ENCODE measurements at places on chromosomes 1 and 21.

GRCh38 chr1:191255354-191256054 lies 777.8 kb upstream of the BRINP3 start:
- DNase-seq = no peak

DNA sequence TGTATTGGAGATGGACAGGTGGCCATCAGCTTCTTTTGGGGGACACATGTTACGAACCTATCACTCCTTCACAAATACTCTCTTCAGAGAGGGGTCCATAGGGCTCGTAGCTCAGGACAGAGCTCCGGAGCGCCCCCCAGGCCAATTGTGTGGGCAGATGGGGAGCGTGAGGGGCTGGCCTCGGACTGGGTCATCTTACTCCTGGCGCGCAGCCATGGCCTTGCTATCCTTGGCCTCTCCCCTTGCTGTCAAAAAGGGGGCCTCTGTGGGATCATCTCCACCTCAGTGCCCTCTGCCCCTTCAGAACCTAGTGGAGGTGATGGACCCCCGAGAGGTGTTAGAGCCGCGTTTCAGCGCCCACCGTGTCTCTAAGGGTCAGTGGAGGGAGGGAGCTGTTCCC lies 35.0 kb downstream of the ATP5PO start:
- DNase-seq = no peak

GRCh38 chr1:1847061-1847850 lies 43.6 kb downstream of the GNB1 start:
- no peak for DNase-seq

GRCh38 chr1:56920591-56921001 lies 45.2 kb downstream of the C8B start:
- DNase-seq = no peak

GRCh38 chr1:69421286-69421685 lies 146.4 kb upstream of the LRRC7 start:
- no peak for DNase-seq

GRCh38 chr1:214270097-214270650 lies 10.8 kb upstream of the SMYD2 start:
- no peak for DNase-seq

DNA sequence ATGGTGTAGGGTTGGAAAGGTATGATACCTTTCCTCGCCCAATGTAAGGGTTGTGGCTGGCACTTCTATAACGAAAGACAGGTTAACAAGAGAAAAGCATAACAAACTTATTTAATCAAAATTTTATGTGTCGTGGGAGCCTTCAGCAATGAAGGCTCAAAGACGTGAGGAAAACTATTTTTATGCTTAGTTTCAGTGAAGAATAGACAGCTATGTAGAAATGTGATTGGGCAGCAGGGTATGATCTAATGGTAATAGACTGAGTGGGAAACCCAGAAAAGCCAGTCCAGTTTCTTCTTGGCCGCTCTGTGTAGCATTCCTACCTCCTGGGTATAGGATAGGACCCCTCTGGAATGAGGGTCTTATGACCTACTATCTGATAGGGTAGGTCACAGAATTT lies 464.7 kb downstream of the ADGRL2 start:
- no peak for DNase-seq

DNA sequence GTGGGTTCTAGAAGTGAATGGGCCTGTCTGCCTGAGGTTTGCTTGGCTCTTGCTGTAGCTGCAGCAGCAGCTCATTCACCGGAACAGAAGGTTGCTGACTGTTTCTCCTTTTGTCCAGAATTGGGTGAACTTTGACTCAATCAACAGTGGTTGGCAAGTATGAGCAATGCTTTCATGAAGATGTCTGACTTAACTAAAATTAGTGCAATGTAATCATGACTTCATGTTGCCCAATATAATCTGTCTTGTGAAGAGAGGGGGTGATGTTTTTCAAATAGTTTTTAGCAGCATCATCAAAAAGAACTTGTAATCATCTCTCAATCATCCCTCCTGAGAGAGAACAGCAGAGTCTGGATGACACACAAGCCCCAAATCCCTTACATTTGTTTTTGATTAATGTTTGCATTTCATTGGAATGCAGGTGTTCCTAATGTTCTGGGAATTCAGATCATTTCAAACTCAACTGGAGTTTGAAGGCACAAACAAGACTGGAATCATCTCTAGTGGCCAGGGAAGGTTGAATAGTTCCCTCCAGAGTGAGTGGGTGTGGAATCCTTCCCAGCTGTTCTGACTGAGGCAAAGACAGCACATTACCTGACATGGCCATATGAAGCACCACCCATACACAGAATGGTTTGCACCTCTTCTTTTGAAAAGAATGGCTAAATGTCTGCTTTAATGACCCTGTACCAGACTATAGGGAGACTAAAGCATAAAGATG lies 82.9 kb downstream of the HLX start:
- DNase-seq = no peak

DNA sequence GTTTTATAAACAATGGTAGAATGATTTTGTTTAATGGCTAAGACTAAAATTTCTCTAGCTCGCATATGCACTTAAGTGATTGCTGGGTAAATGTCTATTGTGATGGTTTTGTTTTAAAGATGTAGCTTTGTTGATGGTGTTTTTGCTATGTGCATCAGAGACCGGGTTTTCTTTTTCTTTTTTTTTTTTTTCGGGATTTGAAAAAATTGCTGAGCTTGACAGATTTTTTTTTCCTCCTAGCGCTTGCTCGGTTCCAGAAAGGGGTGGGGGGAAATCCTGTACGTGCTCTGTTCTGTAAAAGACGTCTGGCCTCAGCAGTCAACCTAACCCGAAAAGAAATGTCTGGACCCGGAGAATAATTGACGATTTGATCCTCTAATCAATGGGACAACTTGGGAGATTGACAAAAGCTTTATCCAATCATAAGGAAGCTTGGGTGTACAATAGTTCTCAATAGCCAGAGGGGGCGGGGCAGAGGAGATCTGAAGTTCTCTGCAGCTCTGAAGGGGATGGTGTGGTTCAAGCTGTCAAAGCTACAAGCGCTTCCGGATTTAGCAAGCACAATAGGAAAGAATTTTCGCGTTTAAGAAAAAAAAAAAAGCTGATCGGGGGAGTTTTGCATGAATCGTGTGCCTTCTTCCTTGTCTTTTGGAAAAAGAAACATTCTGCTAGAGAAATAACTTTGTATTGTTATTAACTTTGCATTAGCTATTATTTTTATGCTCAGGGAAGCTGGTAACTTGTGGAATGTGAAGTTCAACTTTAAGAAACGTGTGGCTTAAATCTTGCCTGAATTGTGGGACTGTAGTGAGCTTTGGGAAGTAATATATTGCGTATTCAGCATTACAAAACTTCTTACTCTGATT lies 4.5 kb upstream of the NFIA start:
- DNase-seq = peak; percentile 94

- no peak for DNase-seq
Measured at GRCh38 chr21:27206368-27206982, 239.6 kb upstream of the ADAMTS5 start.

- DNase-seq = no peak
Measured at GRCh38 chr1:3880429-3881192, 19.5 kb downstream of the C1orf174 start.

- no peak for DNase-seq
Measured at GRCh38 chr21:37758982-37759381, 157.3 kb downstream of the KCNJ6 start.

DNA sequence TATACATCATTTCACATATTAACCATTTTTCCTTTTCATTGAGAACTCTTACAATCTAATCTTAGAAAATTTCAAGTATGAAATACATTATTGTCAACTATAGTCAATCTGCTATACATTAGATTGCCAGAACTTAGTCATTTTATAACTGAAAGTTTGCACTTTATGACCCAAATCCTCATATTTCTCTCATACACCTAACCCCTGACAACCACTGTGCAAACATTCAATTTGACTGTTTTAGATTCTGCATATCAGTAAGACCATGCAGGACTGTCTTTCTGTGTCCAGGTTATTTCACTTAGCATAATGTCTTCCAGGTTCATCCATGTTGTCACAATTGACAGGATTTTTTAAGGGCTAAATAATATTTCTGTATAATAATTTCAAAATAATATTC lies 1299.0 kb upstream of the B3GALT2 start:
- no peak for DNase-seq

GRCh38 chr1:172085317-172085716 lies 244.0 kb downstream of the DNM3 start:
- no peak for DNase-seq

GRCh38 chr1:65980237-65980636 lies 187.5 kb downstream of the PDE4B start:
- no peak for DNase-seq

GRCh38 chr1:53981220-53981619 lies 35.1 kb downstream of the LRRC42 start:
- no peak for DNase-seq

- no peak for DNase-seq
Measured at GRCh38 chr1:78229344-78229743, 183.6 kb downstream of the GIPC2 start.

- DNase-seq = no peak
Measured at GRCh38 chr1:199821029-199821779, 206.3 kb upstream of the NR5A2 start.

- no peak for DNase-seq
Measured at GRCh38 chr1:40830419-40830943, 31.7 kb downstream of the CITED4 start.

DNA sequence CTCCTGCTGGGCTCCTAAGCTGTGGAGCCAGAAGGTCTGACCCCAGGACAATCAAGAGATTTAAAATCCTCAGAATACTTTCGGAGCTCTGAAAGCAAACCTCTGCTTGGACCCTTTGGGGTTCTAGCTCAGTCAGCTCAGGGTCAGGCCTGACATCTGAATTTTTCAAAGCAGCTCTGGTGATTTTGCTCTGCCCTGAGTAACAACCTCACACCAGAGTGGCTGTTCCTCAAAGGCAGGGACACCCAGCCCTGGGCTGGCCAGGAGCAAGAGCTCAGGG lies 11.9 kb downstream of the SLC1A7 start:
- DNase-seq = no peak

DNA sequence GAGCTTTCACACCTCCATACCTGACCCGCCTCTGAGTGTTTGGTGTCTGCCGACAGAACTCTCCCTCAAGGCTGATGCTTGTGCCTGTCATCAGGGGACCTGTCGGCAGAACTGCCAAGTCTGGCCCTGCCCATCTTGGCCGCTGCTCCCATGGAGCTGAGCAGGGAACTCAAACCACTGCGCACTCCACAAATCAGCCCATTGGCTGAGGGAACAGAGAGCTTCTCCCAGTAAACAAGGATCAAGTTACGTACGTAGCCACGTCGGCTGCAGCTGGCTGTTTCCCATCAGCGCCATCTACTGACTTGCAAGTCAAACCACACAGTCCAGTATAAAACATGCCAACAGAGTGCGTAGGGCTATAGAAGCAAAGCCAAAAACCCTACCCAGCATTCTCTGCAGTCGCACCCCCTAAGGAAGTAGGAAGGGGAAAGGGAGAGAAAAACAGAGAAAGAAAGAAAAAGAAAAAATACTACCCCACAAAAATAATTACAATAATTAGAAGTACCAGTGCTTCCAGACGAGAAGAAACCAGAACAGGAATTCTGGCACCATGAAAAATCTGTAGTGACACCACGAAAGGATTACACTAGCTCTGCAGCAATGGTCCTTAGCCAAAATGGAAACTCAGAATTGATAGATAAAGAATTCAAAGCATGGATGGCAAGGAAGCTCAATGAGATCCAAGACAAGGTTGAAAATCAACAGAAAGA lies 13.1 kb downstream of the KRTAP13-1 start:
- no peak for DNase-seq

DNA sequence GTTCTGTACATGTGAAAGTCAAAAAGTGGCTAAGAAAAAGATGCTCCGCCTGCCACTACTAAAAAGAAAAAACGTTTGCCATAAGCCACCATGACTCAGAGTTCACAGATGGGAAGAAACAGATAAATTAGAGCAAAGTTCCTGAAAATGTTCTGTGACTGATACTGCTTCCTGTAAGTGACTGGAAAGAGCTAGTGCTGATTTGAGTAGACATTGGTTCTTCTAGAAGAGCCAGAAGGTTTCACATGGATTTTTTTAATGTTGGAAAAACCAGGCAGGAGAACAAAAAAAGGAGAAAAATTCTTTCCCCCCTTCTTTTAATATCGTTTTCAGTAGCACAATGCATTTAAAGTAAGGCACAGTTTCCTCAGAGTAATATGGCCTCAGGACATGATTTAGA lies 221.4 kb downstream of the HLX start:
- no peak for DNase-seq

DNA sequence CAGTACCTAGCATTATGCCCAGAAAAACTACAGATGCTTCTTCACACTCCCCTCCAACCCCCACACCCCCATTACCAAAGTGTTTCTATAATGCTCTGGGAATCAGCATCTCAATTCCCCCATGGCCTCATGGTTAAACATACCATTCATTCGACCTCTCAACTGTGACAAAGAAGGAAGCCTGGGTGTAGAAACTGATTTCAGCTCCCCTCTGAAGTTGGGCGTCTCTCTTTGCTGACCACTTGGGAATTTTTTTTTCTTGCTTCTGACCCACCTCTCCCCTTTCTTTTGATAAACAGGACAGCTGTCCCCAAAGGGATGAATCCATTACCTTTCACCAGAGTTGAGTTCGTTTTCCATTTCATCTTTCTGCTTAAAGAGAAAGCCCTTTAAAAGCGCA lies 116.4 kb upstream of the HOOK1 start:
- DNase-seq = no peak

DNA sequence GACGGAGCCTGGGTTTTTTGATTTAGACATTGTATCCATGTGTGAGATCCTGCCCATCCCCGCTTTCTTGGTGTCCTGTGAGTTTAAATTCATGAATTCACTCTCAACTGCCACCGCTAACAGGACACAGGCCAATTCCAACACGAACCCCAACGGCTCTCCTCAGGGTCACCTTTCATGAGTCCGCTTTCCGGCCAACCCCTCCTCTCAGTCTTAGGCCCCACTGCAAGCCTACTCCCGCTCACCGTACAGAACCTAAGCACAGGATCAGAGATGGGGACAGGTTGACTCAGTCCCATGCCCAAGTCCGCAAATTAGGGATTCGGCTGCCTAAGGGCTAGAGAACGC lies 238 bp upstream of the SCP2 start:
- DNase-seq = no peak

DNA sequence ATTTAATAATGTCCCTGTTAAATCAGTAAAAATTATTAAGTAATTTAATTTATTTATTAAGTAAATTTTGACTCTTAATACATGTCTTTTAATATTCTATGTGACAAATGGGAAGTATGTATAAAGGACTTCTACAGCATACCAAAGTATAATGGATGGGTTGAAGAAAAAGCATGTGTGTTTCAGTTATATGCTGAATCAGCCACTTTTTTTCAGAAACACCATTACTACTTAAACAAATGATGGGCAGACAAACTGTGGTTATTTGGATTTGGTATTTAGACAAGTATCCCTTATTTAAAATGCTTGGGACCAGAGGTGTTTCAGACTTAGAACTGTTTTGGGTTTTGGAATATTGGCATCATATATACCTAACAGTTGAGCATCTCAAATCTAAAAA lies 176.3 kb upstream of the DMRTA2 start:
- DNase-seq = no peak

- no peak for DNase-seq
Measured at GRCh38 chr21:42097860-42098454, 26.8 kb downstream of the UMODL1 start.

- DNase-seq = peak; percentile 81
Measured at GRCh38 chr1:61226791-61227567, 144.6 kb downstream of the NFIA start.
